ENCODE measurements at places on chromosomes 5 and 9. TPM values are rescaled to one million over a fixed set of nuclear protein-coding genes. Genes with fewer than 3 reads are reported as not detected.

The PGM5 gene
- 3.2 TPM for total RNA-seq

The PCDHB13 gene
- total RNA-seq, result 2.9 TPM

The TPPP gene
- total RNA-seq, result 0.30 TPM

The ROPN1L gene
- total RNA-seq, result 3.9 TPM

The SLC25A48 gene
- total RNA-seq, result not detected

The SLC36A3 gene
- total RNA-seq, result not detected

The AK6 gene
- total RNA-seq, result 79.7 TPM

The ZDHHC11B gene
- total RNA-seq, result 0.05 TPM

The ZFP37 gene
- 2.0 TPM for total RNA-seq

The PTGS1 gene
- 1.1 TPM for total RNA-seq

The TYRP1 gene
- not detected for total RNA-seq

The SLC34A3 gene
- total RNA-seq, result not detected

The MARCHF11 gene
- total RNA-seq, result not detected

The PCDHA6 gene
- 11.5 TPM for total RNA-seq

The FCN1 gene
- total RNA-seq, result not detected

The SHOC1 gene
- 0.08 TPM for total RNA-seq

The NR5A1 gene
- 0.08 TPM for total RNA-seq
